ENCODE measurements at places on chromosomes 3 and 15.

GRCh38 chr3:29334706-29335105 is 53.8 kb downstream of the RBMS3 start:
- no peak for DNase-seq

GRCh38 chr15:91258415-91258759 is 158.3 kb downstream of the SV2B start:
- DNase-seq, result no peak

GRCh38 chr15:78388865-78389264 is 48.7 kb downstream of the CRABP1 start:
- DNase-seq, result no peak

- no peak for DNase-seq
Measured at GRCh38 chr15:29819979-29820378, 2.3 kb downstream of the TJP1 start.

DNA sequence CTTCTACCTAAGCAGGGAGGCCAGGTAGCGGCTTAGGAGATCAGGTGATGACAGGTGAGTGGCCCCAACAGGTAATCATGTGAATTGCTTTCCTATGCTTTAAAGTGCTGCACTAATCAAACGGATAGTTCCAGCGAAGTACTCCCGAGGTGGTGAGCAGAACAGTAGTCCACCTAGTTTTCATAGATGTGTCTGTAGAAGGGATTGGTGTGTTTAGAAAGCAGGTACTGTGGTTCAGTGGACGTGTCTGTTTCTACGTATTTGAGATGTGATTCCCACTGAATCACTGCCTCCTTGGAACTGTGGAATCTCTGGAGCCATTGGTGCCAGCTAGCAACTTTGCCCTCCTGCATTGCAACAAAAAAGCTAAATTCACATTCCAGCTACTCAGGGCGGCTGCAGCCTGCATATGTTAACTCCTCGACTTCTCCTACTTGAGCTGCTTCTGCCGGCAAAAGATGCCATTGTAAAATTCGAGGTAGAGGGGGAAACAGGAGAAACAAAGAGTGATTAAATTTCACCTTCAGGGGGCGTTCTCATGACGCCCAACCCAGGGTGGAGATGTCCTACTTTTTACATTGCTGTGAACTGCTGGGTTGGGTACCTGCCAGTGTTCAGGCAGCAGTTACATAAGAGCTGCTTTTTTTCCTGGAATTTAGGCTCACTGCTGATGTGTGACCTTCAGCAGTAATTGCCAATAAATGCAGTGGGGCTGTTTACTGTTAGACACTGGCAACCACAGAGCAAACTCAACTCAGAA is 227.3 kb downstream of the ITPR1 start:
- no peak for DNase-seq

DNA sequence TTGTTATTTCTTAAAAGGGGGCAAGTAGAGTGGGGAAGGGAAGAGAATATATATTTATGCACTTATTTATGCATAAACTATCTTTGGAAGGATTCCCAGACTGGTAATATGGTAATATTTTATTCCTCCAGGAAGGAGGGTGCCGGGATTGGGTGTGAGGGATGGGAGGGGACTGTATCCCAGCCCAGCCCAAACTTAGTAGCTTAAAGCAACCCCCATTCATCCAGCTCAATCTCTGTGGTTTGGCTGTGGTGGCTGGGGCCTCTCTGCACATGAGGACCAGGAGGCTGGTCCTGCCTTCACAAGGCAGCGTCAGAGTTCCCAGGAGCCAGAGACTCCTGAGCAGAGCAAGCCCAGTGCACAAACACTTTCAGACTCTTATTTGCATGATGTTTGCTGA is 48.4 kb downstream of the CCNL1 start:
- no peak for DNase-seq

DNA sequence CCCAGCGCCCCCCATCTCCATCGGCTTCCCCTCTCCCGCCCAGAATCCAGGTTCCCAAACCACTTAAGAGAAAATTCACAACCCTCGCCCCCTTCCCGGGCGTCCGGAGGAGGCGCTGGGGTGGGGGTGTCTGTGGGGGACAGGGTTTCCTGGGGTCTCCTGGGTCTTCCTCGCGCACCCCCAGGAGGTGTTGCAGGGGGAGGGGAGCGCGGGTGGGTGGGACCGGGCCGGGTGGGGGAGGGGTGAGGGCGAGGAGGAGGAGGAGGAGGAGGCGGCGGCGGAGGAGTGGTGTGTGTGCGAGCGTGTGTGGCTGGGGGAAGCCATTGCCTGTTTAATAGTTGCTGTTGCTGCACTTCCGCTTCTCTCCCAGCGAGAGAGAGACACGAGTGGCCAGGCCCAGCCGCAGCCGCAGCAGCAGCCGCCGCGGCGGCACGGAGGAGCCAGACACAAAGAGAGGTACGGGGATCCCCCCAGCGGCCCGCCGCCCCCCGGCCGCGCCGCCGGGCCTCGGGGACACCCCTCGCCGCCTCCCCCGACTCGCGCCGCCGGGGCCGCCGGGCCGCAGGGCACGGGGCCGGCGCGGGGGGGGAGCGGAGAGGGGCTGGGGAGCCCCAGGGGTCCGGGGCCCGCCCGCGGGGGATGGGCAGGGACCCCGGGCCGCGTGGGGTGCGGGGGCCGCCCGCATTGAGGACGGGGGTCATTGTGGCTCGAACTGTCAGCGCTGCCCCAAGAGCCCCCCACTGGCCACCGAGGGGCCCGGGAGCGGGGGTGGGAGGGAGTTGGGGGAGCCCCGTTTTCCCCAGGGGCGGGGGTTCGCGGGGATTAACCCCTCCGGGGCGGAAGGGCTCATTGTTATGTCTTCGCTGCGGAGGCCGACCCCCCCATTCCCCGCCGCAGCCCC is at the start of gene UBE2E1:
UBE2E1 (plus strand) TSS at position 323 of the 901 bp plus-strand sequence. CDS start 1,315 bp downstream, outside the sequence.
- peak; percentile 64 for DNase-seq

GRCh38 chr15:68208636-68209240 is 3.6 kb upstream of the CALML4 start:
- DNase-seq, result no peak

DNA sequence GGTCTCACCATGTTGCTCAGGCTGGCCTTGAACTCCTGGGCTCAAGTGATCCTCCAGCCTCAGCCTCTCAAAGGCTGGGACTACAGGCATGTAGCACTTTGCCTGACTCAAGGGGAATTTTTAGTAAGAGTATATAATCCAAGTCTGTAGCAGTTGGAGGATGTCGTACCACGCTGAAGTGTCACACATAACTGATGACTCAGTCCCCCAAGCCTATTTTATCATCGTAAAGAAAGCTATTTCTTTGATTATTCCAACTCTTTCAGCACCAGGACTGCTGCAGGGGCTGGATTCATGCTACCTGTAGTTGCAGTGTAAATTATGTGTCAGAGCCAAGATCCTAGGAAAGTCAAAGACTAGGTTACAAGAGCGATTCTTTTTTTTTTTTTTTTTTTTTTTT is 1.4 kb upstream of the PRKCI start:
- no peak for DNase-seq

DNA sequence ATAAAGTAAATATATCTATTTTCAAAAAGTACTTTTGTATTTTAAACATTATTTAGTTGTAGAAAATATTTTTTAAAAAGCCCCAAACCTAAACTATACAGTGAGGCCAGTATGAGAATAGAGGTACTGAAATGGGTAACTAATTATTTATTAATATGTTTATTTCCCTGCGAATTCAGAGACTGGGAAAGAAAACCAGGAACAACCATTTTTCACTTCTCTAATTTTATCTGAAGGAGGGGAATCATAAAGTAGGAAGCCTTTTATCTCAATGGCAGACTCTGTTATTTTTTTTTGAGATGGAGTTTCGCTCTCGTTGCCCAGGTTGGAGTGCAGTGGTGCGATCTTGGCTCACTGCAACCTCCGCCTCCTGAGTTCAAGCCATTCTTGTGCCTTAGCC is 63.6 kb upstream of the TRAK1 start:
- DNase-seq, result no peak

GRCh38 chr3:154427685-154428285 is 2.2 kb downstream of the GPR149 start:
- DNase-seq, result no peak

DNA sequence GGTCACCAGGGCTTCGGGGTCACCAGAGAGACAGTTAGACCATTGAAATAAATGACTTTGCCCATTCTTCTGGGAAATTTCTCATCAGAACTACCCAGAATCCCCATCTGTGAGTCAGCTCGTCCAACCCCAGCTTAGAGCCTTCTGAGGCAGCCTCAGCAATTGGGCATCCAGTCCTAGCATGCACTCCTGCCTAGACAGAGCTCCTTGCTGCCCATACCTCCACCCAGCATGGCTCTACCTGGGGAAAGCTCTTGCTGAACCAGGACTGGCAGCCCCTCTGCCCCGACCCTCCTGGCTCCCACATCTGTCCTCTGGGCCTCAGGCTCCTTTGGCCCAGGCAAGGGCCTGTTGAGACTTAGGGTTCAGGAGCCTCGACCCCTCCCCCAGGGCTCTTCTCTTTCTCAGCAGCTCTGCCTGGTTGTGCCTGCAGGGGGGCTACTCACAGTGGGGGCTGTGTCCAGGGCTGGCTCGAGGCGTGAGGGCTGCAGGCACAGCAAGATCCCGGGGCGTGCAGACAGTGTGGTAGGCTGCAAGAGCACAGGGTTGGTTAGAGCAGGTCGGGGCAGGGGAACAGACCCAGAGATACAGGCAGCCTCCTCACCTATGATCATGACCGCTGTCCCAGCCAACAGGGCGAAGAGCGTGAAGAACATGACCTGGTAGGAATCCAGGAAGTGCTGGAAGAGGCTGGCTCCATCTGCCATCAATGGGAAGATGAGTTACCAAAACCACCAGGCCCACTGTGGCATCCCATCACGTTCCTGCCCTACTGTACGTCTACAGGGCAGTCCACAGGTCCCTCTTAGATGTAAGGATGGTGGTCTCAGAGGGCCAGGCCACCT is 101.3 kb downstream of the NUP210 start:
- no peak for DNase-seq

DNA sequence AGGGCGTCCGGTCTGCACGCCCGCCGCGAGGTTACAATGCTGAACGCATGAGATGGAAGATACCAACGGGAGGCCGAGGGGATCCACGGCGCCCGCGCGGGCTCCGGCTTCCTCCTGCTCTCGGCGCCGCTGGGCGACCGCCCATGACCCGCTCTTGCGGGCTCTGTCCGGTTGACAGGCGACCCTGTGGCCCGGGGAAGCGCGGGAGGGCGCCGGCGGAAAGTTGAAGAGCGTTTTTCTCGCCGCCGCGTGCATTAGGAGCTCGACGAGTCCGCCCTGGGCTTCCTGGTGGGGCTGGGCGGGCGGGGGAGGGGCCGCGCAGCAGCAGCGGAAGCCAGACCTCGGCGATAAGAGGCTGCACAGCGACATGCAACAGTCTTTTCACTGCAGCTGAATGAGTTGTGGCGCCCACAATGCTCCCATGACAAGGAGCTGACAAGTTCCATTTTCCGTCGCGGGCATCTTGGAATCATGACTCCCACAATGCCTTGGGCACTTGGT is at the start of gene MBNL1:
MBNL1 (plus strand) TSS at position 375 of the 501 bp plus-strand sequence. CDS start 31,265 bp downstream, outside the sequence.
- DNase-seq, result peak; percentile 78

- no peak for DNase-seq
Measured at GRCh38 chr3:48214225-48214624, 9.1 kb upstream of the CAMP start.

DNA sequence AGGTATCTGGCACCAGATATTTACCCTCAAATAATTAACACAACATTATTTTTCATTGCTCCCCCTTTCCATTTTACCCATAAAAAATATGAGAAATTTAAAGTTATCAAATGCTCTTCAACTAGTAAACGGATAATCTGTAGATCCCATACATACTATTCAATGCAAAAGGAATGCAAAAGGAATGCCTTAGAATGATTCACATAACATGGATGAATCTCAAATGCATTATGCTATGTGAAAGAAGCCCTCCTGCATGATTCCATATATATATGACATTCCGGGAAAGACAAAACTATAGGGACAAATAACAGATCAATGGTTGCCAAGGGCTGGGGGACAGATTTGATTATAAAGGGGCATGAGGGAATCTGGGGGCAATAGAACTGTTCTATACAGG is 195.7 kb downstream of the STT3B start:
- DNase-seq, result no peak
